ENCODE measurements at places on chromosomes 4 and X. TPM values are rescaled to one million over a fixed set of nuclear protein-coding genes. Genes with fewer than 3 reads are reported as not detected.

DNA sequence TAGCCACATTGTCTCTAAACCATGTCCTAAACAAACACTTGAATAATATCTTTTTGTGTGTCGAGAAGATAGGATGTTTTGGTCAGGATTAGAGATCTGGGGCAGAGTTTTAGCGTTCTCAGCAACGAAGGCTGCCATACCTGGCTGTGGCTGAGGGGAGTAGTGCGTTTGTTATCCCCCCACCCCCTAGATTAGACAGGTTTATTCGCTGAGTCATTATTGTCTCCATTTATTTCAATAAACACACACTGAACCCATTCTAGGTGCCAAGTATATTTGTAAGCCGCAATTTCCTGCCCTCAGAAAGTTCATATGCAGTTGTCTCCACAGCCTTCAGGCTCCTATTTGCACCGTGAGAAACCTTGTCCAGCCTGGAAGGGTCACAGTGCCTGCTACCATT is 1684.8 kb upstream of the TENM3 start:
- no peaks in the 10 kb centered on the region for H3K36me3 ChIP-seq
- no peak overlapping the region for H3K4me3 ChIP-seq
- no peaks in the 10 kb centered on the region for H3K27me3 ChIP-seq
- no peak overlapping the region for H3K27ac ChIP-seq
- H3K4me1 ChIP-seq: no peaks in the 10 kb centered on the region

The FGF13 gene
- 5.1 TPM for total RNA-seq

GRCh38 chr4:185874516-185875230 is 62.7 kb upstream of the SORBS2 start:
- H3K27ac ChIP-seq: peak overlapping the region; percentile 44
- DNase-seq: peak; percentile 46
- no peak overlapping the region for H3K4me3 ChIP-seq
- no peaks in the 10 kb centered on the region for H3K27me3 ChIP-seq

- no peaks in the 10 kb centered on the region for H3K27me3 ChIP-seq
- no peaks in the 10 kb centered on the region for H3K4me1 ChIP-seq
Observed at GRCh38 chr4:107570952-107571351, 149.1 kb downstream of the PAPSS1 start.

DNA sequence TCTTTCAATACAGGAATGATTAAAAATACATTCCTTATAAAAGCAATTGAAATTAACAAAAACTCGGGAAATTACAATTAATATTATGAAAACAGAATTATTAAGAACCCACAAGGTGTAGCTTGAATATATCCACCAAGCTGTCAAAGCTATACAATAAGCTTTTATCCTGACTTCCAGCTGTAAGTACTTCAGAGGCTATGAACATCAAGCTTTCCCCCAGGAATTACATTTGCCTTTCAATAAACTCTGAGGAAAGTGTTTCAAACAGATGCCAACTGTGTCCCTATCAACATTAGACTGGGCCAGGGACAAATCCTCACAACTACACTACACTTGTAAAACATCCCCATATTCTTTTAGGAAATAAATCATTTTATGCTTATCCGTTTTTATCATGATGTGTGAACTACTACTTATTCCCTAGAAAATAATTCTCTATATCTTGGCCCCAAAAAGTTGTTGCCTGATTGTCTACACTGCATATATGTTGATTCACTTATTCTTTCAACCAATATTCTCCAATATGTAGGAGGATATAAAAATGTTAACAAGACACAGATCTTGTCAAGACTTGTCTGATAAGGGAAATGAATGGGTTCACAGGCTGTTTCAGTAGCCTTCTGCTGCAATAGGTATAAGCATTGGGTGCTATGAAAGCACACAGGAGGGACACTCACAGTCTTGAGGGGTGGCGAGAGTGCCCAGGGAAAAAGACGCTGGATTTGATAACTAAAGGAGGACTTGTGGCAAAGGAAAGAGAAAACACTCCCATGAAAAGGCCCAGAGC is 494.1 kb downstream of the CENPC start:
- no peak for DNase-seq
- no peaks in the 10 kb centered on the region for H3K27me3 ChIP-seq
- no peak overlapping the region for H3K27ac ChIP-seq
- no peaks in the 10 kb centered on the region for H3K4me1 ChIP-seq
- no peak overlapping the region for H3K4me3 ChIP-seq

DNA sequence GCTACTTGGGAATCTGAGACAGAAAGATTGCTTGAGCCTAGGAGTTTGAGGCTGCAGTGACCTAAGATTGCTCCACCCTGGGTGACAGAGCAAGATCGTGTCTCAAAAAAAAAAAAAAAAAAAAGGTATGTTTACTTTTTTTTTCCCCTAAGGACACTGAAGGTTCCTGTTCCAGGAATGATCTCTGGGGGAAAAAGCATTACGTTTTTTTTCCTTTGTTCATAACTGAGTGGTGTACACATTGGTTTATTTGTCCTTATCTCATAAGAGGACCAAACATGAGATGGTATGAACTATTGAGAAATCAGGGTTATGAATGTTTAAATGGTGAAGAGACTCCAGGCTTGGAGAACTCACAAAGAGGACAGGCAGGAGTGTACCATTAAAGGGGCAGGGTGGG is 120.4 kb upstream of the IL1RAPL2 start:
- DNase-seq: no peak
- no peak overlapping the region for H3K27ac ChIP-seq
- H3K36me3 ChIP-seq: no peaks in the 10 kb centered on the region
- no peak overlapping the region for H3K4me3 ChIP-seq
- H3K4me1 ChIP-seq: no peaks in the 10 kb centered on the region
- H3K27me3 ChIP-seq: no peaks in the 10 kb centered on the region

GRCh38 chrX:136210243-136210642 is 41.0 kb downstream of the MAP7D3 start:
- peaks cover 13% of the 10 kb centered on the region for H3K4me1 ChIP-seq
- DNase-seq: no peak

- DNase-seq: no peak
- H3K36me3 ChIP-seq: no peaks in the 10 kb centered on the region
- no peaks in the 10 kb centered on the region for H3K27me3 ChIP-seq
Observed at GRCh38 chr4:181613200-181613599, 630.0 kb upstream of the TENM3 start.

DNA sequence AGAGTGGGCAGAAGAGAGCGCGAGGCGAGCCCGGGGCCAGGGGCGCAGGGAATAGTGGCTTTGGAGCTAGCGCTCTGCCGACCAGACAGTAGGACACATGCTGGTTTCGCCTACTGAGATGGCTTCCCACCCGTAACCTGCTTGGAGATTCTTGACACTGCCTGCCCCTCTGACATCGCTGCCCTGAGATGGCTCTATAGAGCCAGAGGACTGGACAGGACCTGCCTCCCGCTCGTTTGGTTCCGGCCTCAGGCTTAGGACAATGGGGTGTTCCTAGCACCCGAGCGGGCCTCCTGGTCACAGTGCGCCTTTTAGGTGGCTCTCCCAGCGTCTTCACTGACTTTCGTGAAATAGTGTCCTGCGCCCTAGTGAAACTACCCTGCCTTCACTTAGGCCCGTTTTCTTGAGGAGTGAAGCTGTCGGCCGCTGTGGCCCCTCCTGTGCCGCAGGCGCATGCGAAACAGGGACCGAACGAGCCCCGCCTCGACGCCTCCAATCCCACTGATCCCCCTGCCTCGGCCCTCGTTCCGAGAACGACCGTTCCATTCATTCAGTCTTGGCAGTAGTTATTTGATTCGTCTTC is 608 bp downstream of the TAF1 start:
- DNase-seq: no peak
- peak overlapping the region; percentile 92 for H3K27ac ChIP-seq
- H3K4me1 ChIP-seq: peaks cover 10% of the 10 kb centered on the region

GRCh38 chr4:123904882-123905281 is 508.3 kb downstream of the SPRY1 start:
- no peak overlapping the region for H3K4me3 ChIP-seq
- DNase-seq: no peak
- H3K27ac ChIP-seq: no peak overlapping the region
- H3K4me1 ChIP-seq: no peaks in the 10 kb centered on the region

DNA sequence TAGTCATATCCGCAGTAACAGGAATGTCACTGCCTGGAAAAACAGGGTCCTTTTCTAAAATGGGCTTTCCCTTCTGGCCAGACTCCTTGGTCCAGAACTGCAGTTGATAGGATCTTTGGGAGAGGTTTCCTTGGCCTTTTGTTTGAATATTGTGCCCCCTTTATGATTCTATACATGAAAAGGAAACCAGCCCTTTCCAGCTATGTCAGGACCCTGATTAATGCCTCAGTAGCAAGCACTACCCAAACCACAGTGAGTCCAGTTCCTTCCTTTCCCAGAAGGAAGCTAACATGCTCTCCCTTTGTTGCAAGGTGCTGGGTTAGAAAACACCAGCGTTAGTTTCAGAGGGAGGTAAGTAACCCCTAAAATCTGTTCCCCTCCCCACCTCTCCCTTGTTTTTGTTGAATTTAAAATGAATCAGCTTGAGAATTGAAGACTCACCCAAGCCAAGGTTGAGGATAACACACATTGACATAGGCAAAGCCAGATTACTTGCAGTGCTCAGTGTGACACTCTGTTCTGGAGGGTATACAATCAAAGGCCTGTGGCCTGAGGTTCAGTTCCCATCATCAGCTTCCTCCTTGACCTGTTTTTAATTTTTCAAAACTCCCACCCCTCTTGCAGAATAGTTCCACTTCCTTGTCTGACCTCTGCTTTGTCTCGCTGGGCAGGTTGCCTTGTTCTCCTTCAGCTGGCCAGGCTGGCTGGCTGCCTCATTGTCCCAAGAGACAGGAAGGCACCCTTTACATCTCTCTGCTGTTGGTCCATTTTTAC is 87.6 kb upstream of the PLAC1 start:
- no peak for DNase-seq
- no peaks in the 10 kb centered on the region for H3K36me3 ChIP-seq
- no peak overlapping the region for H3K27ac ChIP-seq
- H3K4me1 ChIP-seq: no peaks in the 10 kb centered on the region
- H3K27me3 ChIP-seq: no peaks in the 10 kb centered on the region
- no peak overlapping the region for H3K4me3 ChIP-seq

The UBE2D3 gene
- 300 TPM for total RNA-seq

DNA sequence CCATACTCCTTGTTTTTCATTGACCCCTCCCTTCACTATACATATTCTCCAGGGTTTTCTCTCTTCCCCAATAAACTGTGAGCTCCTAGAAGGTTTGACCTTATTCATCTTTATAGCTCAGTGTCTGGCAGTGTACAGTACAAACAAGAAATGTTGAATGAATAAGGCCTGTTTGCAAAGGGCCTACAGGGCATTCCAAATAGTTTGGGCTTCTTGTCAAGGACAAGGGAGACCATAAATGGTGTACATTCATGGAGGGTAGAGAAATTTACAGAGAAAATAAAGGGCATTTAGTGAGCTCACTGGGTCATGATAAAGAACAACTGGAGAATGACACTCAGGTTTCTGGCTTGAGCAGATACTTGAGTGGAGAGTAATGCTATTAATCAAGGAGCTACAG is 47.5 kb upstream of the EIF1AX start:
- no peak overlapping the region for H3K27ac ChIP-seq
- no peaks in the 10 kb centered on the region for H3K27me3 ChIP-seq
- DNase-seq: no peak
- no peaks in the 10 kb centered on the region for H3K36me3 ChIP-seq
- no peaks in the 10 kb centered on the region for H3K4me1 ChIP-seq
- H3K4me3 ChIP-seq: no peak overlapping the region

- H3K27ac ChIP-seq: no peak overlapping the region
- DNase-seq: peak; percentile 32
- no peaks in the 10 kb centered on the region for H3K36me3 ChIP-seq
- no peaks in the 10 kb centered on the region for H3K27me3 ChIP-seq
Observed at GRCh38 chr4:145234091-145234706, 53.8 kb upstream of the OTUD4 start.

- H3K4me3 ChIP-seq: no peak overlapping the region
- no peak overlapping the region for H3K27ac ChIP-seq
- no peak for DNase-seq
- H3K4me1 ChIP-seq: peaks cover 3% of the 10 kb centered on the region
Observed at GRCh38 chr4:107709916-107710315, 10.1 kb downstream of the PAPSS1 start.

The CLIC2 gene
- not detected for total RNA-seq

The C4orf36 gene
- not detected for total RNA-seq

The SSX1 gene
- total RNA-seq: not detected

DNA sequence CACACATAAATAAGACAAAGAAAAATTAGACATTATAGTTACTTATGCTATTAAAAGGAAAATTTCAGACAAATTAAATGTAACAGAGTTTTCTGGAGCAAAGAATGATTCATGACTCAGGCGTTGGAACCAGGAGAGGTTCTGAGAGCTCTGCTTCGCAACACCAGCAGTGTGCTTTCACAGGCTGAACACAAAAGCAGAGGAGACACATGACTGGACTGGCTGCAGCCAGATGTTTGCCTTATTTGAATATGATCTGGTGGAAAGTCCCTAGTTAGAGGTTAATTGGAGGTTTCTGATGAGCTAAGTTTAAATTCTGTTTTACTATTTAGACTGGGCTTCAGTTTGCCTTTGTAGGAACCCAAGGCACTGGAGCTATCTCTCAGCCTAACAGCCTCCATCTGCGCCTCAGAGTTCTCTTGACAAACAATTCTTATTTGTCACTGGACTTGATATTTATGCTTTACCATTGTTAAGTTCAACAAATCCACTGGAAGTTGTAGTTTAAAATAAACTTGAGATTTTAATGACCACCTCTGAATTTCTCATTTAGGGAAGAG is 16.2 kb downstream of the BOD1L1 start:
- H3K4me1 ChIP-seq: no peaks in the 10 kb centered on the region
- peak; percentile 33 for DNase-seq
- H3K36me3 ChIP-seq: peaks cover 50% of the 10 kb centered on the region
- H3K27me3 ChIP-seq: no peaks in the 10 kb centered on the region
- H3K4me3 ChIP-seq: no peak overlapping the region
- no peak overlapping the region for H3K27ac ChIP-seq

DNA sequence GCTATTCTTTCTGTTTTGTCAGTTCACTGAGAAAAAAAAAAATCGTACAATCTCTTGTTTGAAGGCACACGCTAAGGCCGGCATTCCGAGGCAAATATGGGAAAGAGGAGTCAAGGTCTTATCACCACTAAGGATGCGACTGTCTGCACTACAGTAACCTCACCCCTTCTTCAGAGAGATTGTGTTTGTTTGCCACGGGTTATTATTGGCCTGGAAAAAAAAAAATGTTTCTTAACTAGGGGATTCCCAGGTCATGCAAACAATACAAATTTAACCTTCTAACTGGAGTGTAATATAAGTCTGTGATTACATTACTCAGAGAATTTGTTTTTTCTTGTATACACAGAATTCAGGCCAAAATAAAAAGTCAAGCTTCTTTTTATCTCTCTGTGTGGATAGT is 168.3 kb downstream of the TMA16 start:
- no peaks in the 10 kb centered on the region for H3K4me1 ChIP-seq
- H3K27ac ChIP-seq: no peak overlapping the region
- H3K4me3 ChIP-seq: no peak overlapping the region
- DNase-seq: no peak

- DNase-seq: peak; percentile 76
- H3K4me1 ChIP-seq: peaks cover 34% of the 10 kb centered on the region
- H3K27me3 ChIP-seq: no peaks in the 10 kb centered on the region
- H3K4me3 ChIP-seq: no peak overlapping the region
- no peaks in the 10 kb centered on the region for H3K36me3 ChIP-seq
Observed at GRCh38 chr4:168483811-168484210, 3.5 kb upstream of the DDX60L start.

All from astrocyte (in vitro differentiated cells and primary cell).